ENCODE measurements at places on chromosomes 4 and X.

DNA sequence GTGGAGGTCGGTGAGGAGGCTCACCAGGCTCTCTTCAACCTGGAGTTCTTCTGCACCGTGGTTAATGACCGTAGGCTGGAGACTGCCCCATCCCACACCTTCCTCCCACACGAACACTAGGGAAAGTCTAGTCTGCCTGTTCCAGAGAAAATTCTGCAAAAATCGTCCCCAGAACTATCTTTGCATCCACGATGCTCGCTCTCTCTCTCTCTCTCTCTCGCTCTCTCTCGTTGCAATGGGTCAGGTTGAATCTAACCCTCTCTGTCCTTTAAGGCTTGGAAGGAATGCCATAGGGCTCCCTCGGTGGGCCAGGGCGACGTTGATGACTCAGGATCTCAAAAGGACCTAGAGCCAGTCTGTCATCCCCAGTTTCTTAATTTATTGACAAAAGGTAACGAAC is 111.4 kb downstream of the DCTD start:
- no peak for DNase-seq

GRCh38 chr4:125432078-125432477 is 117.3 kb downstream of the FAT4 start:
- DNase-seq = no peak

DNA sequence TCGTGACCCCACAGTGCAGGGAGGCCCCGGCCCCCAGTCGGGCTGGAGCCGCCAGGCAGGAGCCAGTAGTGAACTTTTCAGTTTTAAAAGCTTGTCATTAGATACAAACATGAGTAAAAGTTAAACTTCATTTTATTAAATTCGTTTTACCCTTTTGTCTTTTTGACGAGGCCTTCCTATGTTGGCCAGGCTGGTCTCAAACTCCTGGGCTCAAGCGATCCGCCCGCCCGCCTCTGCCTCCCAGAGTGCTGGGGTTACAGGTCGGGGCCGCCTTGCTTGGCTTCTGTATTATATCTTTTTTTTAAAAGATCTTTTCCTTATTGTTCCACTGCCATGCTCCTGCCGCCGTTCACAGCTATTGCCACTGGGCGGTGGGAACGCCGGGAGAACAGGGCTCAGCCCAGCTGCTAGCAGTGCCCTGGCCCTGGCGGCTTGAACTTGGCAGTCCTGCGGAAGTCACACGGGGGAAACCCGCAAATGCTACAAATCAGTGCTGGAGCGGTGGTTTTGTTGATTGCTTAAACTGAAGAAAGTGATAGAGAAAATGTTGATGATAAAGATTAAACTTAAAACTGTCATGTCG is 968 bp upstream of the NELFA start:
- peak; percentile 77 for DNase-seq

DNA sequence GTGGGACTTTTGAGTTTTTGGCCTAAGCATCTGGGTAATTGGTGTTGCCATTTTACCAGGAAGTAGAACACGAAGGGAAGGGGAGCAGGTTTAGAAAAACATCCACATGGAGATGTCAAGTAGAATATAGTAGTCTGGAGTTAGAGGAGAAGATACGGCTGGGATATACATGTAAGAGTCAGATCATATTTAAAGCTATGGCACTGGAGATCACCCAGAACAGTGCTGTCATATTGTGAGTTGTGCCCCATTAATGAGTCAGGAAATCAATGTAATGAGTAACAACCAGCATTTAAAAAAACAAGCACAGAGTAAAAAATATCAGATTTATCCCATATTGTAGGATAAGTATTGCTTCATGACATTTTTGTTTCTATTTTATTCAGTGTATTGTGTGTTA is 4.2 kb downstream of the GSTCD start:
- DNase-seq = no peak

DNA sequence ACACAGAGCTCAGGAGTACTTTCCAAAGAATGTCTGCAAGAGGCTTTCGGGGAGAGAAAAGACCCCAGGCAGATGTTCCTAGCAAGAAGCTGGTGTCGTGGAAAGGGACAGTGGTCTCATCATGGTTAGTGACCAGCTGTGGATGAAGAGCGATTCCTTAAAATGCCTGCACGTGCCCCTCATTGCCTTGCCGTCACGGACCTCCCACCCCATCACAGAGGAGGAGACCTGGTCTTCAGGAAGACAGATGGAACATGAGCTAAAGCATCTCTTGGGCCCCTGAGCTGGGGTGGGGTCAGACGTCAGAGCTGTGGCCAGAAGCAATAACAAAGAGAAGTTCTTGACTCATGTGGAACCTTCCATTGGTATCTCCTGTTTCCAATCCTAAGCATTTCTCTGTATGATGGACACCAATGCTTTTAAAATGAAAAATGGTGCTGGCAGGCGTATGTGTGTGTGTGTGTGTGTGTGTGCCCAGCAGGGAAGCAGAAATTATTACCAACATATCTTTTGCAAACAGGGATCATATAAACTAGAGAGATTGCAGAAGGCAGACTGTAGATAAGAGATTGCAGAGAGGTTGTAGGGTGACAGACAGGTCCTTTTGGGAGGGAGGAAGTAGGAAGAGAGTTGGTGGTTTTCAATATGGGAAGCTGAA is 25.2 kb upstream of the ASMTL start:
- no peak for DNase-seq

- DNase-seq = no peak
Observed at GRCh38 chr4:88812420-88812819, 114.8 kb upstream of the NAP1L5 start.

DNA sequence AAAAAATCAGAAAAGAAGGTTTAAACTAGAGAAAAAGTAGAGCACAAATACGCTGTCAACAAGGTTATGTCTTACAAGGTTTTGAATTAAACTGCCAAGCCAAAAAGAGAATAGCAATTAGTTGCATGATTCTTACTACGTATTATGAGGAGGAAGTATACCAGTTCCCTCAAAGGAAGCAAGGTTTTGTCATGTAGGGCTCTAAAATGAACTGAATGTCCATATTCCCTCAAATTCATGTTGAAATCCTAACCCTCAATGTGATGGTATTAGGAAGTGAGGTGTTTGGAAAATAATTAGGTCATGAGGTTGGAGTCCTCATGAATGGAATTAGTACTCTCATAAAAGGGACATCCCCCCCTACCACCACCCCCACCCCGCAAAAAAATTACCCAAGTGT is 201.0 kb downstream of the FBXW7 start:
- DNase-seq = no peak

DNA sequence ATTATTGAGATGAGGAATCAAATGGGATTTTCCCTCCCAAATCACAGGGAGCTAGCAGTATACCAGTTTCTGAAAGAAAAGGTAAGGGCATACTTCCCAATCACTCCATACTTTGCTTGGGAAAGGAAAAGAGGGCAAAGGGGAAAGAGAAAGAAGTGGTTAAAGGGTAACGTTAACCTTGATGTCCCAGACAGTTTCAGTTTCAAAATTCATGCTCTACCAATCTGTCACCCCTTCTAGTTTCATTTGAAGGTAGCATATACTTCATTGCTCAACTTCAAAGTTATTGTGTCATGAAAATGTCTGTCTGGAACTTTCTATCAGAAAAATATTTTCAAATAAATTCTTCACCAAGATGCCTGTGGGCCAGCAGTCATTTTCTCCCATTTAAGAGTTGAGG is 16.0 kb downstream of the TNMD start:
- DNase-seq = no peak

- no peak for DNase-seq
Observed at GRCh38 chr4:6551660-6552059, 23.3 kb upstream of the MAN2B2 start.

- no peak for DNase-seq
Observed at GRCh38 chr4:61540944-61541343, 340.8 kb downstream of the ADGRL3 start.

DNA sequence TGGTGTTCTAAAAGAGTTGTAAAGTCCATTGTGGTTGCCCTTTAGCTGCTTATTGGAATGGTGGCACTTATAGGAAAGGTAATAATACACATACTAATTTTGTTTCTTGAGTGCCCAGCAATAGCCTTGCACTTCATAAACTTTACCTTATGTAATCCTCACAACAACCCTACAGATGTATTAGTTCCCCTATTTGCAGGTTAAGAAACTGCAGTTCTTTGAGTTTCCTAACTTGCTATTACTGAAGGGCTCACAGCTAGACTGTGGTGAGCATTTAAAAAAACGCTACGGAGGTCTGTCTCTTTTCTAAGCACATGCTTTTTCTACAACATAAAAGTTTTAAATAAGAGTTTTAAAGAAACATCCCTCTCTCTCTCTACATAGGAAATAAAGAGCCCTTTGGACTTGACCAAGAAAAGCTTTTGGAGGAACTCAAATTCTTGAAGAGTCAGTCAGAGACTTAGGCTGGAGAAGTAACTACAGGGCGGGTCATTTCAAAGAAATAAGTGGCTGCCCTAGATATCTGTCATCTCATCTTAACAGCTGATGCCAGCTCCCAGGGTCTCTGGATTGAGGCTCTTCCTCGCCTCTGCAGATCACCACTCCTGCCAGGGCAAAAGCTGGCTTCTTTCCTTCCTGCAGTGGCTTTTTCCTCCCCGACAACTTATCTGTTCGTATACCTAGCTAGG is 42.0 kb upstream of the FBXW7 start:
- DNase-seq = no peak

GRCh38 chr4:17722356-17722700 is 59.1 kb downstream of the FAM184B start:
- DNase-seq = no peak

GRCh38 chr4:188025476-188025875 is 29.9 kb downstream of the ZFP42 start:
- no peak for DNase-seq

- DNase-seq = no peak
Observed at GRCh38 chrX:6599230-6599860, 64.4 kb upstream of the VCX3A start.

DNA sequence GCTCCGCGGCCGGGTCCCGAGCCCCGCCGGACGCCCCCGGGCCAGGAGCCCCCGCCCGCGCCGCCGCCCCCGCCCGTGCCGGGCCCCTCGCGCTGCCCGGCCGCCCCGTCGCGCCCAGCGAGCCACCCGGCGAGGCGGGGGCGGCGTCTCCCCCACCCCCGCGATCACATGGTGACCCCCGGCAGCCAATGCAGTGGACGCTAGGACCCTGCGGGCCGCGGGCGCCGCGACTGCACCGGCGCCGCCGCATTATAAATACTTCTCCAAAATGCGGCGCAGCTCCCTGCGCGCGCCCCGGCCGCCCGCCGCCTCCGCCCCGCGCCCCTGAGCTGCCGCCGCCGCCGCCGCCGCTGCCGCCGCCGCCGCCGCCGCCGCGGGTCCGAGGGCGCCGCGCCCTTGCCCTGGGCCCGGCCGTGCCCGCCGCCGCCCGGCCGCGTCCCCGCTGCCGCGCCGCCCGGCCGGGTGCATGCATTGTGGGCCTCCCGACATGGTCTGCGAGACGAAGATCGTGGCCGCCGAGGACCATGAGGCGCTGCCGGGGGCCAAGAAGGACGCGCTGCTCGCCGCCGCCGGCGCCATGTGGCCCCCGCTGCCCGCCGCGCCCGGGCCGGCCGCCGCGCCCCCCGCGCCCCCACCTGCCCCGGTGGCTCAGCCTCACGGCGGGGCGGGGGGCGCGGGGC is at the start of gene NAT8L:
NAT8L (plus strand) TSS at position 282 of the 680 bp plus-strand sequence; CDS start at position 467, 185 bp downstream.
- no peak for DNase-seq

DNA sequence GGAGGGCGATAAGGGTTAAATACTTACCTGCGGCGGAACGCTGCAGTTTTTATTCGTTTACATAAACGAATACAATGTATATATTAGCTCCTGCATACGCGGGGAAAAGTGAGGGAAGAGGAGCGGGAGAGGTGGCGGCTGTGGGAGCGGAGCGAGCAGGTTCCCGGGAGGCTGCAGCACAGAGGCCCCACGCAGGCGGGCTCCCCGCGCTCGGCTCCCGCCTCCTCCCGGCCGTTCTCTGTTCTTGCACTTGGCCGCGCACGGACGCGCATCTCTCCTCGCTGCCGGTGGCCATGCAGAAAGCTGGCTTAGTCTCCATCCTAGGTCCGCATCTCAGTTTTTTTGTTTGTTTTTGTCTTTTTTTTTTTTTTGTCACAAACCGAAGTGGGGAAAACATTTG is 340.4 kb upstream of the FAT1 start:
- DNase-seq = no peak

GRCh38 chr4:91916219-91916618 is 387.5 kb upstream of the GRID2 start:
- no peak for DNase-seq

DNA sequence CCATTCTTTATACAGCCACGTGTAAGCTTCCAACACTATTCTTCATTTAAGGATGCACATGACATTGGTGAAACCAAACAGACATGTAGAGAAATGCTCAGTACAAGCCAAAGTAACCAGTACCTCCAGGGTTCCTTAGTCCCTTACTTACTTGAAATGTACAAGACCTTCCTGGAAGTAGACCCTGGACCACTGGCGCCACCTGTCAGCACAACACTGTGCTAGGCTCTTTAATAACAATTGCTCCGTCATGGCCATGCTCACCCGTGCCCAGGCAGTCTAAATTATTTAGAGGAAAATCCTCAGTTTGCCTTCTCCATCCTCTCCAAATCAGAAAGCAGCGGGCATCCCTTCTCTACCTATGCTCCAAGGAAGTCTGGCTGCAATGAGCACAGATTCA is 52.7 kb downstream of the ADGRA3 start:
- peak; percentile 64 for DNase-seq

DNA sequence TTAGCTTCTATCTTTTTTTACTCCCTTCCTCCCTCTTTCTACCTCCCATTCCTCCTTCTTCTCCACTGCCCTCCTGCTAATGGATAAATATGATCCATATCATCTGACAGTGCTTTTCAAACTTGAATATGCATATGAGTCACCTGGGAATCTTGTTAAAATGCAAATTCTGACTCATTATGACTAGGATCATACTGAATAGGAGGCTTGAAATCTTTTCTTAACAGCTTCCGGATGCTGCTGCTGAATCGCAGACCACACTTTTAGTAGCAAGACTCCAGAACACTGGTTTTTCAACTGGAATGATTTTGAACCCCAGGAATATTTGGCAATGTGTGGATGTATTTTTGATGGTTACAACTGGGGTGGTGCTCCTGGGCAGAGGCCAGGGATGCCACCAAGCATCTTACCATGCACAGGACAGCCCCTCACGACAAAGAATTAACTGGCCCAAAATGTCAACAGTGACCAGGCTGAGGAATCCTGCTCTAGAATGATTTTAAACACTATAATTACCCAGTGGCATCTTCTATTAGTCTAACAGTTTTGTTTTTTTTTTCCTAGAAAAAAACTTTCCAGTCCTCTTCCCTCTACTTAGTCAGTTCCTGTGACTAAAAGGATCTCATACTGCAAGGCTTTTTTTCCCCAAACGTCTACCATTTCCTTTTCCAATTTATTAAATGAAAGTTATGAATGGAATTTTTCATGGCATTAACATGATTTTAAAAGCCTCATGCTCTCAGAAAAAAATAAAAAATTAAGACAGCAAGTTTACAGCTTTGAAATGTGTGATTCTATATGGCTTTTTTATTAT is 10.6 kb upstream of the PYURF start:
- DNase-seq = no peak

Measured in activated naive CD4-positive, alpha-beta T cell treated with anti-CD3 and anti-CD28 coated beads for 36 hours (primary cell).